ENCODE measurements at places on chromosomes 7 and 10. TPM values are rescaled to one million over a fixed set of nuclear protein-coding genes. Genes with fewer than 3 reads are reported as not detected.
A peak's percentile ranks its signal among the peaks of the same experiment; 100 is the strongest.

The ZNF425 gene
- 1.5 TPM for total RNA-seq

DNA sequence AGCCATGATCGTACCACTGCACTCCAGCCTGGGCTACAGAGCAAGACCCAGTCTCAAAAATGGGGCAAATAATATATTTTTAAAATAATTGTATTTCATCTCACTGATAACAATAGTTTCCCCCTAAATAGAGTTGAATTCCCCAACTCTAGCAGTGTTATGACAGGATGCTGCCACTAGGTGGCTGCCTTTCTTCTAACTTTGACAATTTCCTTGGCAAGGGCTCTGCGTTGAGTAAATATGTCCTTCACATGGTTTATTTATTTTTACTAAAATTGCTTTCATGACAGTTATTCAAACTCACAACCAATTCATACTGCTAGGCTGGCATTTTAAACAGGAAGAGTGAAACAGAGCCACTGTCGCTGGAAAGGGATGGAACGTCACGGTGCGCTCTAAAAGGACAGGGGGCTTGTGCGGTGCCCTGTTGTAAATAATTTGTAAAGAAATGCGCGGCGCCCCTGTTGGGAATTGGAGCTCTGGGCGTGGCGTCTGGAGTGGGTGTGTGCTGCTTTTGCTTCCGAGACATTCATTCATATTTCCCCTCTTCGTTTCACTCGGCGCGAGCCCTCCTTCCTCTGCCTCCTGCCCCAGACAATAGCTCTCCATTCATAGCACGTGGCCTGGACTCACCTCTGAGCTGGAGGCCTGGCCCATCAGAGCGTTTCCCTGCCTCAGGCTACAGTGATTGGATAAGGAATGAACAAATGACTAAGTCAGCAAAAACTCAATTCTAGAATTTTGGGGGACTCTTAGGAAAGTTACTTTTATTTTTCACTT lies 20.5 kb upstream of the PITRM1 start:
- peak; percentile 51 for DNase-seq

DNA sequence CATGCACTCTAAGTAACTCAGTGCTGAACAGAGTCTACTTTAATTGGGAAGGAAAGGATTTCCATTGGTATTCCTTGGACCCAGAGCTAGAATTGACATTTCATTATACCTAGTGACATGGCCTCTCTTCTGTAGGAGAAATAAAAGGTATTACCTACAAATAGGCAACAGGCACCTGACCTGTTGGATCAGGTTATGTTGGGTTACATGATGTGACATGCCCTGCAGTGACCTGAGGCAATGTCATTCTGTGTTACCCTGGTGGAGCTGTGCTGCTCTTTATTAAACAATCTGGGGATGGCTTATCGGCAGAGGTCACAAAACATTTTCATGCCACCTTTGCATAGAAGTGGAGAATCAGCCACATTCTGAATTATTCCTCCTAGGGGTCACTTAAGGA lies 427.7 kb downstream of the MDFIC start:
- DNase-seq = no peak

DNA sequence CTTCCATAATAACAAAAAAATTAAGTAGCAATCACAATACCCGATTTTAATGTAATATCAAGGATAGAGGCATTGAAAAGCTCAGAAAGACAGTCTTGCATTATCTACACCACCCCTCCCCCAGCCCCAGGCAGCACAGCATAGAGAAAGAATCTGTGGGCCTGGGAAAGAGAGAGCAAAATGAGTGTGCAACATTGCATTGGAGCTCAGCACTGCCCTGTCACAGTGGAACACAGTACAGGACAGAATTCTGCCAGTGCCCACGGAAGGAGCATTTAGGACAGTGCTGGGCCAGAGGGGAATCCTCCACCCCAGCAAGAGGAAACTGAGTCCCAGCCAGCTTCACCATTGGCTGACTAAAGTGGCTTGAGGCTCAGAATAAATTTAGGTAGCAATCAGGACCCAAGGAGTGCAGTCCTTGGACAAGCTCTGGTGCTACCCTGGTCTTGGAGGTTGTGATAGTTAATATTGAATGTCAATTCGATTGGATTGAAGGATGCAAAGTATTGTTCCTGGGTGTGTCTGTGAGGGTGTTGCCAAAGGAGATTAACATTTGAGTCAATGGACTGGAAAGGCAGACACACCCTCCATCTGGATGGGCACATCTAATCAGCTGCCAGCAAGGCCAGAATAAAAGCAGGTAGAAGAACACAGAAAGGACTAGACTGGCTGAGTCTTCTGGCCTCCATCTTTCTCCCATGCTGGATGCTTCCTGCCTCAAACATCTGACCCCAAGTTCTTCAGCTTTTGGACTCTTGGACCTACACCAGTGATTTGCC lies 234.4 kb downstream of the ANK3 start:
- DNase-seq = no peak

DNA sequence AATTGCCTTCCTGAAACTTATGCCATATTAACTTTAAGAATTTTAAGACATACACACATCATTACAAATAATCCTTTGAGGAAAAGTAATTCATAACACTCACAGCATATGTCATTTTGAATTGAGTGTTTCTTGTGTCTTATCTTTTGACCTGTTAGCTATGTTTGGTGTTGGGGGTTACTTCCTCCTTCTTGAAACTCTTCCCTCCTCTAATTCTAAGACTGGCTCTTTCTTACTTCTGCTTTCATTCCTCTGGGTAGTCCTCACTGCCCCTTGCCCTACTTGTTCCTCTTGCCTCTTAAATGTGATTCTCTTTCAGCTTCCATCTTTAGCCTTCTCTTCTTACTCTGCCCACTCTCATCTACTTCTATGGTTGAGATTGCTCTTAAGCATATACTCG lies 28.3 kb upstream of the PIP4K2A start:
- DNase-seq = no peak

GRCh38 chr7:150417239-150417638 lies 33.2 kb upstream of the GIMAP8 start:
- no peak for DNase-seq

DNA sequence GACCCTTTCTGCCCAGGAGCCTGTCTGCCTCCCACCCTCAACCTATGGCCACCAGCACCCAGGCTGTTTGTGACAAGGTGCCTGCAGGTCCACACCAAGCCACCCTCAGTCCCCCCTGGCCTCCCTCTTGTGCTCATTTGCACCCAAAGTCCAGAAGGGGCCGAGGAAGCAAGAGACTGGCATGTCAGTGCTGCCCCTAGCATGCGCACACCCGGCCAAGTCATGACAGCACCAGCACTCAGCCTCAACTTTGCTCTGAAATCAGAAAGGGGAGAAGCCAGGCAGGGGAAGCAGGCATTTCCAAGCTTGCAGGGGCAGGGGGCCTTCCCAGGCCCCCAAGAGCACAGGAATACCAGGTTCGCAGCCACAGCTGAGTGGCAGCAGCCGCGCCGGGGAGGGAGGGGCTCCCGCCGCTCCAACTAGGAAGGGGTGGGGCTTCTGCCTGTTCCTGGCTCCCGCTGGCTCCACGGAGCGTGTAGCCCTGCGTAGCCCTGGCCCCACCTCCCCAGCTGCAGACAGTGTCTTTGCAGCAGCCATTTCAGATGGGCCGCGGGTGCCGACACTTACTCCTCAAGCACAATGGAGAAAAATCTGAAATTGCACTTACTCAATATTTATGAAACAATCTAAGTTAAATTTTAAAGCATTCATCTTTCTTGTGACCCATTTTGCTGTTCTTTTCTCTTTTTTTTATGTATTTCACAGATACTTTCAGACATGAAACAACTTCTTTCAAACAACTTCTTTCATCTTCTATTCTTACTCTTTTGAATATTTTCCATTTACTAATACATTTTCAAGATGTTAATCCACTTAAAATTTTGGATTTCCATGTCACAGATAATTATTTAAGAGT lies 54.9 kb upstream of the ABCB5 start:
- no peak for DNase-seq

- DNase-seq = no peak
Measured at GRCh38 chr7:3109311-3109915, 65.7 kb upstream of the CARD11 start.

DNA sequence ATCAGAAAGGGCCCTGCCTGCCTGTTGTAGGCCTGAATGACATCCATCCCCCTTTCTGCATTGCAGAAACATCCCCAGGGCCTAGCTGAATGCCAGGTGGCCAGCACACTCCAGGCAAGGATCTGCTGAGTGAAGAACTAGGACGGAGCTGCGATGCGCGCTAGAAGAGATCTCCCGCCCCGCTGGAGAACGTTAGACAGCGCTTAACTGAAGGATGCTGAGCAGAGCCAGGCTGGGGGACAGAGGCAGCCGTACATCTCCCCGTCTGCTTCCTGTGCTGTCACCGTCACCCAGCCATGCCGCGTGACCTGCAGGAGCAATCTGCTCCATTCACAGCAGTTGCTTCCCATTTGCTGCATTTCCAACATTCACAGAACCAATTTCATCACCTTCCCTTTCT lies 73.3 kb downstream of the FAM53B start:
- DNase-seq = no peak

- DNase-seq = no peak
Measured at GRCh38 chr10:12808014-12808613, 193.4 kb downstream of the CCDC3 start.

- no peak for DNase-seq
Measured at GRCh38 chr7:129167817-129168216, 20.6 kb upstream of the SMO start.
